ENCODE measurements at places on chromosomes 13 and 19. TPM values are rescaled to one million over a fixed set of nuclear protein-coding genes. Genes with fewer than 3 reads are reported as not detected.

PDX1 gene
- total RNA-seq: 0.08 TPM

BABAM1 gene
- total RNA-seq: 68.1 TPM

NXNL1 gene
- total RNA-seq: not detected

ARHGEF1 gene
- total RNA-seq: 123 TPM

C19orf33 gene
- 715 TPM for total RNA-seq

ZNF433 gene
- not detected for total RNA-seq

CLIP3 gene
- total RNA-seq: 0.67 TPM

All from A549 treated with GW870086 at 1 μM for 4 hours (cell line).